ENCODE measurements at places on chromosomes 5 and 9. TPM values are rescaled to one million over a fixed set of nuclear protein-coding genes. Genes with fewer than 3 reads are reported as not detected.

DNA sequence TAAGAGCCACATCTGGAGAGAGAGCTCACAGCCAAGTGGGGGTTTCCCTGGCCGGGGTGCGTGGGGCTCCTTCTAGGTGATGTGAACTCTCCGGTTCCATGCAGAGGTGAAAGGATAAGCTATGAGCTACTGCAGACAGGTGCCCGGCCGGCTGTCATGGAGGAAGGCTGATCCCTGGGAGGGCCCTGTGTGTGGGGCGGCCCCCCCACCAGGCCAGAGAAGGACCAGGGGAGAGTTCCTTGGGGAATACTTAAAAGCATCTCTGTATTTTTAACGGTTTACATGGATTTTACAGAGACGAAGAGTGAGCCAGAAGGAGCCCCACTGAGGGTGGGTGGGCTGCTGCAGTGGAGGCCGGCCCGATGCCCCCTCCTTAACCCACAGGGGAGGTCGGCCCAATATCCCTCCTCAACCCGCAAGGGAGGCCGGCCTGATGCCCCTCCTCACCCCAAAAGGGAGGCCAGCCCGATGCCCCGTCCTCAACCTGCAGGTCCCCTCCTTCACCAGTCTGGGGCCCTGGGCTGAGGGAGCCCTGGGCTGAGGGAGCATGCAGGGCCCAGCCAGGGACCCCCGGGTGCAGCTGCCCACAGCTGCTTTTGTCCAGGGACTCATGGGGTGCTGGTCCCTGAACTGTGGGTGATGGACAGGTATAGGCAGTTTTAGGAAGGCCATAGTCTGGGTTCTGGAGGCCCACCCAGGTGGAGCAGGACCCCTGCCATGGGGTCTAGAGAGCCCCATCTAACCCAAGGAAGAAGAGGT lies 31.9 kb downstream of the MRPL36 start:
- no peak overlapping the region for H3K4me3 ChIP-seq
- H3K36me3 ChIP-seq: no peaks in the 10 kb centered on the region
- no peak overlapping the region for H3K27ac ChIP-seq
- no peaks in the 10 kb centered on the region for H3K4me1 ChIP-seq

GRCh38 chr9:117258184-117258866 lies 156.5 kb downstream of the ASTN2 start:
- DNase-seq: no peak
- no peaks in the 10 kb centered on the region for H3K36me3 ChIP-seq
- no peaks in the 10 kb centered on the region for H3K4me1 ChIP-seq
- no peaks in the 10 kb centered on the region for H3K27me3 ChIP-seq
- no peak overlapping the region for H3K4me3 ChIP-seq

- H3K27me3 ChIP-seq: no peaks in the 10 kb centered on the region
- no peak overlapping the region for H3K4me3 ChIP-seq
- no peak for DNase-seq
- no peaks in the 10 kb centered on the region for H3K36me3 ChIP-seq
These were observed 585.1 kb downstream of the TLE4 start for GRCh38 chr9:80156756-80157472.

DNA sequence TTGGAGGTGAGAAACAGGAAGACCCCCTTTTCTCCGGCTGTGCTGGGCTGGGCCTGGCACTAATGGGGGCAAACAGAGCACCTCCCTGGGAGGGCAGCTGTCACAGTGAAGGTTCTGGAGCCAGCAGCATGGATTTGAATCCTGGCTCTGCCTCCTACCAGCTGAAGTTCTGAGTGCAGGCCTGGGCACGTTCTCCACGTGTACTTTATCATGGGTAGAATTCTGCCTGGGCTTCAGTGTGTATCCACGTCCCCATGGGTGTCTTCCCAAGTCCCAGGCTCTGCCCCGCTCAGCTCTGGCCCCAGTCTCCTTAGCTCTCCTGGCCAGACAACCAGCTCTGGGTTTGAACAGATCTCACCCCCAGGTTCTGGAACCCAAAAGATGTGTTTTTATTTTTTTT lies 223.2 kb downstream of the PBX3 start:
- H3K27ac ChIP-seq: no peak overlapping the region
- H3K4me1 ChIP-seq: no peaks in the 10 kb centered on the region
- H3K27me3 ChIP-seq: no peaks in the 10 kb centered on the region
- peaks cover 10% of the 10 kb centered on the region for H3K36me3 ChIP-seq

DNA sequence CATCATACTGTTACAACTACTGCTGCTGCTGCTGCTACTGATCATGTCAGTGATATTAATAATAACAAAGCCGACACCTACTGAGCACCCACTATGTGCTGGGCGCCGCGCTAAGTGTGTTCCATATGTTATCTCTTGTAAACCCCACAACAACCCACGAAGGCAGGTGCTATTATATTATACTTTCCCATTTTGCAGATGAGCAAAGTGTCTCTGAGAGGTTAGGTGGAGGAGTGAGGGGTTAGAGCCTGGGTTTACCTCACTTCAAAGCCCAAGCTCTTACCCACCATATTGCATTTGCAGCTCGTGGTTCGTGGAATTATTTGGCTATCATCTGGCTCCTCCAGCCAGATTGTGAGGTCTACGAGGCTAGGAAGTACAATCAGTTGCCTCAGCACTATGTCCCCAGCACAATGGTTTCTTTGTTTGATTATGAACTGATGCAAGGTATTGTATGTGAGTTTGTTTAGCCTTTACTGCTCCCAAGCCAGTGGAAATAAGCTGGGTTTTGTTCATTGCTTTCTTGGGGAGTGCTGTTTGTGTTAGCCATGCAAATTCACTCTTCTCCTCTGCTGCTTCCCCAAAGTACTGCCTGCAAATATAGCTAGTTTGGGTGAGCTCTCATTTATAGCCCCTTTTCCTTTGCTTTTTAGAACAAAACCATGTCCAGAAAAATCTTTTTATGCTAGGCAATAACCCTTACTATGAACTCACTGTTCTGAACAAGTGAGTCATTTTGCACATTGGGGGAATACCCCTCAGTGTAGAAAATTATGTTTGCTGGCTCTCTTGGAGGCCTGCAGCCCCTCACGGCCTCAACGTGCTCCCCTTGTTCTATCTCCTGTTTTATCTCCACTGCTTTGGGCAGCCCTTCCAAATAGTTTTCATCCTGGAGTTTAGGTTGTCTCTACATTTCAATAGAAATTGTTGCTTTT lies 47.9 kb downstream of the ALG2 start:
- no peaks in the 10 kb centered on the region for H3K36me3 ChIP-seq
- no peak overlapping the region for H3K4me3 ChIP-seq
- no peak for DNase-seq
- peaks cover 20% of the 10 kb centered on the region for H3K4me1 ChIP-seq
- no peak overlapping the region for H3K27ac ChIP-seq

OR1Q1 gene
- total RNA-seq: not detected
